ENCODE measurements at places on chromosomes 5 and 9.

DNA sequence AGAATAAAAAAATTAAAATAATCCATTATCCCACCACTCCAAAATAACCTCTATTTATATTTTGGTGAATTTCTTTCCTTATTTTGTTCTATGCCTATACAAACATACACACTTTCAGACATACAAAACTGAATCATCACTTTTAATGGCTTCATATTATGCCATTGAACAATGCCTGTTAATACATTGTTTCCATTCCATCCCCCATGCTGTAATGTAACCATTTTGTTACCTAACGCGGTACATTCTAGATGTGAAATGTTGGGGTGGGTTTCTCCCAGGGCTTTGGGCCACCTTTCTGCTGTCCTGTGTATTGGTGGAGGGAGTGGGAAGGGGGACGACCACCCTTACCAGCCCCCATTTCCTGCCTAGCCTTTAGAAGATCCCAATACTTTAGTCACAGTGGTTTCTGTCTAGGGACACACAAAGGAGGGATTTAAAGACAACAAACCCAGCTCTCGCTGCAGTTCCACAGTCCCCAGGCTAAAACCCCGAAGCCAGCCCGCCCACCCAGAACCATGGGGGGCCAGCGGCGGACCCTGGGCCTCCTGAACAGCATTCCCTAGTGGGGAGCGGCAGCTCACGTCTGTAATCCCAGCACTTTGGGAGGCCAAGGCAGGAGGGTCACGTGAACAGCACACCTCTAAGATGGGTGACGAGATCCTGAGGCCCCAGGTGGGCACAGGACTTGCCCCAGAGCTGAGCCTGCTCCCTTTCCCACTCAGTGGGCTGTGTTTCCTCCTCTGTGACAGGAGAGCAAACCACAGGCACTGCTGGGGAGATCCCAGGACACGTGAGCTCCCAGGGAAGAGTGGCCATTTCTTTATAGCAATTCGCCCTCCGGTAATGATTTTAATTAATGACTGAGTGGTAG lies 56.9 kb upstream of the STXBP1 start:
- no peak for DNase-seq

GRCh38 chr5:16160706-16161105 lies 18.9 kb downstream of the MARCHF11 start:
- peak; percentile 17 for DNase-seq

DNA sequence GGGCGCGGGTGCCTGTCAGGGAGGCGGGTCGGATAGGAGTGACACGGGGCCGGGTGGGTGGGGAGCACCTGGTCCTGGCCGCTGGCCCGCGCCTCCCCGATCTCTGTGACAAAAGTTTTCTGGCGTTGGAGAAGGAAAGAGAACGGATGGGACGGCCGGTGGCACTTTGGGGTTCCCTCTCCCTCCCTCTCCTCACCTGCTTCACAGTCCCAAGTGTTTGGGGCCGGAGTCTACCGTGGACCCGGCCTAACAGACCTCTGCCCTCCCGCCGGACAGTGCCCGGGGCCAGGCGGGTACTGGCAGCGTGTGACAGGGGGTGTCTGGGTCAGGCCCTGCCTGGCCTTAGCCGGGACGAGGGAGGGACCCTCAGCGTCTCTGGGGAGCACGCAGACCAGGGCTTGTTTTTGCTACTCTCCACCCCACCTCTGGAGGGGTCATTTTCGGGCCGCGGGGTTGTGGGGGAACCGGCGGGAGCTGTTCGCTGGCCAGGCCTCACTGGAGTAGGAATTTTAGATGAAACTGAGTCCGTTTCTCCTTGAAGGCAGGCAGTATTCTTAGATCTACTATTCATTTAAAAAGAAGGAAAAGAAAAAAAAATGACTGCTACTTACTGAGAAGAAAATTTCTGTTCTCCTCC lies 1.7 kb downstream of the PRDM6 start:
- no peak for DNase-seq

DNA sequence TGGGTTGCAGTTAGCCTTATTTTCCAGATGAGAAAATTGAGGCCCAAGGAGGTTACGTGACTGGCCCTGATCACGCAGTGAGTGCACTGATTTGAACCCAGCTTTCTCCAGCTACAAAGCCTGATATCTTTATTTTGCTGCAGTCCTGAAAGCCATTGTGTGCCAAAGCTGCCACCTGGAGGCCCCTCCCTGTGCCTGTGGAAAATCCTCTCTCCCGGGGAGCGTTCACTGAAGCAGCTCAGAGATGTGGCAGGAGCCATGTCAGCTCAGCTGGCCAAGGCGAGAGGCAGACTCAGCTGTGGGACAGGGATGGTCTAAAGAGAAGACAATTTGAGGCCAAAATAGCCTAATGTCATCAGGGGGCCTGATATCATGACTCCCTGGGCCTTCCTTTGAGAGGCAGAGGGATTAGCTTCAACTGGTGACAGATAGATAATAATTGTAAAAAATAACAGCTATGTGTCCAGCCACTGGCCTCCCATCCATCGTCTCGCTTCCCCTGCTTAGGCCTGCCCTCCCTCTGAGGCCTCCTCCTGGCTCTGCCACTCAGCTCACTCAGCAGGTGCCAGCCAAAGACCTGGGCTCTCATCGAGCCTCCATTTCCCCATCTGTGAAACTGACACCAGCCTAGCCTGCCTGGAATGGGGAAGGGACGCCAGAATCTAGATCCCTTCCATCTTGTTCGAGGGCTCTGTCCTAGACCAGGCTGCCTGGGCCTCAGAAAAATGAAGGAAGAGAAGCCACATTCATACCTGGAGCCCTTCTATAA lies 74.3 kb upstream of the GGTA1 start:
- no peak for DNase-seq

GRCh38 chr5:127987354-127988145 lies 96.0 kb upstream of the SLC12A2 start:
- no peak for DNase-seq

GRCh38 chr9:87601176-87601575 lies 103.5 kb downstream of the DAPK1 start:
- DNase-seq = no peak

DNA sequence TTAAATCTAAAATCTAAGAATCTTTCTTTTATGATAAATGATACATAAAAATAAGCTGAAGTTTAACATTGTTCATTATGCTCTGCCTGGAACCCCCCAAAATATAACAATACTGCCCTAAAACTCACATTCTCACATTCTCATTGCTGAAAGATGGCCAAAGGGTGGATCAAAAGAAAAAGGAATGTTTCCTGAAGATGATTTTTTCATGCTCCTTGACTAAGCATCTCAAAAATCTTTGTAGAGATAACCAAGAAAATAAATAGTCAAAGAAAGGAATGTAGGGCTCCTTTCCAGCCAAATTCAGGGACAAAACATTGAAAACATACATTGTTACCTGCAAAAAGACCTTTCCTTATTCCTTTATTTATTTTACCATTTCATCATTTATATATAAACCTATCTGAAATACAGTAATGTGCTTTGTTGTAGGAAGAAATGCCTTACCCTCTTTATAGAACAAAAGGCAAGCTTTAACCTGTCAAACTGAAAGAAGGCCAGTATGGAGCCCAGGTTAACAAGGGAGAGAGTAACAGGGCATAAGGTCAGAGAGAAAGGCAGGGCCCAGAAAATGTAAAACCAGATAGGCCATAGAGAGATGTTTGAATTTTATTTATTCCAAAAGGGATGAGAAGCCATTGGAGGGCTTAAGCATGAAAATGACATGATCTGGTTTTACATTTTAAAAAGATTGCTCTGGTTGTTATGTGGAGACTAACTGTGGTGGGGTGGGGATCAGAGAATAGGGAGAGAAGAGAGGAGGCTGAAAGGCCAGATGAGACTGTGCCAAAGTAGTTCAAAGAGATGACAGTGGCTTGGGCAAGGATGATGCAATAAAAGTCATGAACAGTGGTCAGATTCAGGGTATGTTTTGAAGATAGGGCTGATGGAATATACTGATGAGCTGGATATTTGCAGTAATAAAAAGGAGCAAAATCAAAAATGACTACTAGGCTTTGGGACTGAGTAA lies 37.3 kb upstream of the CDK5RAP2 start:
- DNase-seq = no peak

GRCh38 chr5:33941090-33941489 lies 4.9 kb downstream of the RXFP3 start:
- no peak for DNase-seq

DNA sequence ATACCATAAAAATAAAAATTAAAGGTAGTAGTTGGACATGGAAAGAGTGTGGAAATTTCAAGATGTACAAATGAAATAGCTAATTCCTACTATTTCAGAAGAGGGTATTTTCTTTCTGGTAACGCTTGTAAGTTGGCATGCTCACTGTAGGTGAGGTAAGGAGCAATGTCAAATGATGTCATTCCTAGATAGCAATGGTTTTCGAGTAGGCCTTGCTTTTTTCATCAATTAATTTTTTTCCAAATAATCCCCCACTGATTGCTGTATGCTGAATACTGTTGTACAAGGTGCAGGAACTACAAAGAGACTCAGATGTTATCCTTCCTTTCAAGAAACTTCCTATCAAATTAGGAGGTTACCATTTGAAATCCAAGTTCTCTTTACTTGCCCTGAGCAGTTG lies 928 bp upstream of the SELENOP start:
- no peak for DNase-seq

- peak; percentile 92 for DNase-seq
Measured at GRCh38 chr9:131755541-131756198, 15.8 kb upstream of the RAPGEF1 start.

- no peak for DNase-seq
Measured at GRCh38 chr5:106311230-106311915, 1359.4 kb downstream of the EFNA5 start.

GRCh38 chr5:101937041-101937440 lies 359.0 kb downstream of the SLCO4C1 start:
- DNase-seq = no peak

DNA sequence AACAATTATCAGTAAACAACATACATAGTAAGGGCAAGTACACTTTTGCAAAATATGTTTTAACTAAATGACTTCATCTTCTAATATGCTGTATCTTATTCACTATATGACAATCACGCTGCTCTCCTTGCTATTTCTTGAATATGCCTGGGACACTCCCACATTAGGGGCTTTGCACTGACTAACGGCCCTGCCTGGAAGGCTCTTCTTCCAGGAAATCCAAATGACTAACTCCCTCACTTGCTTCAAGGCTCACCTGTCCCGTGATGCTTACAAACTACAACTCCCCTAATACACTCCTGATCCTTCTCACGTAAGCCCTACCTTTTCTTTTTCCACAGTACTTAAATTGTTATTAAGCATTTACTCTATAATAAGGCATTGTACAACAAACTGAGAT lies 10.6 kb downstream of the ERP44 start:
- DNase-seq = peak; percentile 42

- DNase-seq = peak; percentile 44
Measured at GRCh38 chr9:95516734-95517558, at the start of gene PTCH1. PTCH1 (minus strand) TSS chr9:95516971.

GRCh38 chr9:92603100-92603499 lies 66.8 kb downstream of the IPPK start:
- no peak for DNase-seq

DNA sequence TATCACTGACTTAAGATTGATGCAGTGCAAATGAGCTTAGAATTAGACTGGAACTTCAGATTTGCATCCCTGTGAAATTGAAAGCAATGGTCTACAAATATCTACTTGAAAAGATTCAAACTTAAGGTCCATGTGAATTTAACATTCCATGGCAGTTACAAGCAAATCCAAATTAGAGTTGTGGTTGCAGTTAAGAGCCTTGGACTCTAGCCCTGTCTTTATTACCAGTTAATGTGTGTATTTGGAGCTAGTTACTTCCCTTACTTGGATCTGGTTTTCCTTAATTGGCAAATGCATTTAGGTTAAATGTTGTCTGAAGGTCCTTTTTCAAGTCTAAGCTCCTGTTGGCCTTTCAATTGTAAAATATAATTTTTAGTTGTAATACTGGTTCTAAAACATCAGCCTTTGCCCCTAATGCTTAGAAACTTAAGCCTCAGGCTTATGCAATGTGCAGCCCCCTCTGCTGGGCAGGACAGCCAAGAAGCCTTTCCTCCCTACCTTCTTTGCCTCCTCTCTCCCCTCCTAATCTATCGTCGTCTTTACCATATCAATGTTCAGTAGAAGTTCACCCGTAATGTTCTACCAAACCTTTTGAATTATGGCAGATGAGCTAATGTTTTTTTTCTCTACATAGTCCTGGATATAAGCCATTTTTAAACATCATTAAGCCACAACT lies 59.5 kb downstream of the ERMP1 start:
- no peak for DNase-seq

- no peak for DNase-seq
Measured at GRCh38 chr5:105903069-105903468, 1767.7 kb downstream of the EFNA5 start.

DNA sequence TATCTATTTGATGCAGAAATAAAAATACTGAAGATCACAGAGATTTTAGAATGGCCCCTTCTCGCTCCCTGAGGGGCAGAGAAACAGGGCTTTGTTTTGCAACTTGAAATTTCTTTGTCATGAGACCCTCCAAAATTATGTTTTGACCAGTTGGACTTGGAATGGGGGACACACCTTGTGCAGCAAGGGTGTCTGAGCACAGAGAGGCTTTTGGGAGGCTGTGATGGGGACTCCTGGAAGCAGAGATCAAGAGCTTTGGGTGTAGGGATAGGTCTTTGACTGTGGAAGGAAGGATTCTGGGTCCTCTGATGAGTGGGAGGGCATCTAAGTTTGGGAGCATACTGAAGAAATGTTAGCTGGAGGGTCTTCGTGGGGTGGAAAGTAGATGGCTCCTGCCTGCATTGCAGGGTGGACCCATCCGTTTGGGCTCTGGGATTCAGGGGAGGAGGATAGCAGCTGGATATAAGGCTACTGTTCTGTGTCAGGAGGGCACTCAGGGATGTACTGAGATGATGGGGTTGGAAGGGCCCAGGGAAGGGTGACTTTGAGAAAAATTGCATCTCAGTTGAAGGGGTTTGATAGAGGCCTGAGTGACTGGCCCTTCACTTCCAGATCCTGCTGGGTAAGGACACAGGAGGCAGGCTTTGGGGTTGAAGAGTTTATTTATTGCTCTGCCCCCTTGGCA lies 1.8 kb upstream of the MYORG start:
- DNase-seq = no peak

- no peak for DNase-seq
Measured at GRCh38 chr5:88049737-88050136, 218.9 kb downstream of the TMEM161B start.

DNA sequence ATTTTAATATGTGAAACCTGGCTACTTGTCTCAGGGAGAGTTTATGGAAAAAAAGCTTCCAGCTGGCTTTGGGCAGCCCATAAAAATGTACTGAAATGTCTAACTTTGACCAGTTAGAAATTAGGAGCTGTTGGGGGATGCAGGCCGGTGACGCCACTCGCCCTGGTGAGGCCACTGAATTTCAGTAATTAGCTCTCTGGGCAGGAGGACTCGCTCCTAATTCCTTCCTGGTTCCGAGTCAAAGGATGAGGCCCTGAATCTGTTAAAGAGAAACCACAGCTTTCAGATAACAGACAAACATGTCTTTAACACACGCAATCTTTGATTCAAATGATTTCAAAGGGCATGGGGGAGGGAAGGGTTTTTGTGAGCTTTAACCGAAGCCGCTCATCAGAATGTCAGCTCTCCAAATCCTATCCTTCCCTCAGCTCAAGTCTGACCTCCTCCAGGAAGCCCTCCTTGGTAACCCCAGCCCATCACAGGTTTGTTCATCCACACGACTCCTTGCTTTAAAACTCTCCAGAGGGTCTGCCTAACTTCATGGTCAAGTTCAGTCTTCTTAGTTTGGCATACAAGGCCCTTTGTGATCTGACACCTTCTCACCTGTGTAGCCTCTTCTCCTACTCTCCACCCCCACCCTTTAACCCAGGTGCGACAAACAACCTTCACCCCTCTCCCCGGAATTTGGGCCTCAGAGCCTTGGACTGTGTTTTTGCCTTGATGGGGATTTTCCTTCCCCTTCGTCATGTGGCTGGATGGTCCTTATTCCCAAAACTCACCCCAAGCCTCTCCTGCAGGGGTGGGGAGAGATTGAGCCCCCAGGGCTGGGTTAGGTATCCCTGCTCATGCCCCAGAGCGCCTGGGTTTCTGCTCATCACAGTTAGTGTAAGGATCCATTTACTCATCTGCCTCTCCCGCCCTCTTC lies 13.6 kb upstream of the PHF19 start:
- peak; percentile 54 for DNase-seq

All from activated CD4-positive, alpha-beta memory T cell treated with anti-CD3 and anti-CD28 coated beads for 36 hours (primary cell).